Left hindlimb (tissue), 1 donor: ENCODE measurements at places on chromosomes 4 and X.

DNA sequence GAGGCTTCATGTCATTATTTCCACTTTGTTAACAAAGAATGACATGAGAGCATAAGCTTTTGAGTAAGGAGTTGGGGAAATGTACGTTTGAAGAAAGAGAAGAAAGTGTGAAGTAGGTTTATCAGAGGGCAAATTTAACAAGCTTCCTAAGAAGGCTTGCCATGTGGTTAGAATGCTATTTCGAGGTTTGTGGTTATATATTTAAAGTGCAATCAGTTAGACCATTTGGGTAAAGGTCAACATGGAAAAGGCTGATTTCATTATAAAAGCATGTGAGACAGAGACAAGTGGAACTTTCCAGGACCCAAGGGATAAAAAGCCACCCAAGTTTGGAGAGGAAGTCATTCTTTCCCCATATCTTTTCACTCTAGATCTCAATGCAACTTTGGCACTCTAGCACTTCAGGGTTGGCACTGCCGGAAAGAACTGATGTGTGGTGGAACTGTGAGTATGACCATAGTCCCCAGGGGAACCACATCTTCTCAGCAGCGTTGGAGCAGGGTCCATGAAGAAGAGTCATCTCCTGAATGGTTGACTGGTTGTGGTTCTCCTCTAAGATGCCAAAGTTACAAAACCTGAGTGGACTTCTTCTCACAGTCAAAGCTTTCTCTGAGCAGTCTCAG is 529.9 kb downstream of the MID1IP1 start:
- DNase-seq = no peak

DNA sequence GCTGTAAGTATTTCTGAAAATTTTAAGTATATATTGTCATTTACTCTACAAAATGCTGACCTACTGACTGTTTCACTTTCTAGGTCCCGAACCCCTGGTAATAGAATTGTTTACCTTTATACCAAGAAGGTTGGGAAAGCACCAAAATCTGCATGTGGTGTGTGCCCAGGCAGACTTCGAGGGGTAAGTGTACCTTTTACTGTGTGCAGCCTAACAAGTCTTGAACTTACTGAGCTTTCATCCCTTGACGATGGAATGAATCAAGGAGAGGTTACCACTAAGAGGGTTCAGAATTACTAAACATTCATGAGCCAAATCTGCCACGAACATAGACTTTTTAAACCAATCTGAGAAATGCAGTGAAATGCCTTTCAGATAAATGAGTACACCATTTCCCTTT is 1.6 kb downstream of the RPL34 start:
- no peak for DNase-seq

DNA sequence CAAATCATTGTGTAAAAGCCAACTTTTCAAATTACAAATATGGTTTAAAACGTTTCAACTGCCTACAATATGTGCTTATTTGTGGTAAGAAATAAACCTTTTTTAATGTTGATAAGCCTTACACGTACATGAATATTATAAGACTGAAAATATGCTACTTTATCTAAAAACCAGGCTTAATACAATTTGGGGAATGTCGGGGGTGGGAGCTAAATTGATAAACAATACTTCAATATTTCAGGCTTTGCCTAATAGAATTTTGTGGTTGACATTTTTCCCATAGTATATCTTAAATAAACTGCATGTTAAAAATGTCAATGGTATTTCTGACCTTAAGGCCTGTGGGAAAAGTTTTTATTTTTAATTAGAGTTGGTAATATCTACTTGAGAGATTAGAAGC is 69.8 kb upstream of the SLIT2 start:
- no peak for DNase-seq

DNA sequence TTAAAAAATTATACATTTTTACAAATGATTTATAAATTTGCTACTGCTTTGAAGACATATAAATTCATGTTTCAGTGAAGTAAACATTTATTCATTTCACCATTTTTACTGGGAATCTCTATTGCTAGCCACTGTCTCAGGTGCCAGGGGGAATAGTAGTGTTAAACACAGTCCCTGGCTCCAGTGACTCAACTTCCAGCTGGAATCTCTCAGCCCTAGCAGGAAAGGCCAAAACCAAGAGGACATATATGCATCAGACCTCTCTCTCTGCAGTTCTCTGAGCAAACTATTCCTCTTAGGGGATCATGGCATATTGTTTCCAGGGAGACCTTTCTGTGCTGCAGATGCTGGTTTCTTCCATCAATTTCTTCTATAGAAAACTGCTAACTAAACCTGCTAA is 1009.0 kb upstream of the LCORL start:
- no peak for DNase-seq

- DNase-seq = no peak
These were observed 78.7 kb downstream of the RBM47 start for GRCh38 chr4:40550948-40551462.

DNA sequence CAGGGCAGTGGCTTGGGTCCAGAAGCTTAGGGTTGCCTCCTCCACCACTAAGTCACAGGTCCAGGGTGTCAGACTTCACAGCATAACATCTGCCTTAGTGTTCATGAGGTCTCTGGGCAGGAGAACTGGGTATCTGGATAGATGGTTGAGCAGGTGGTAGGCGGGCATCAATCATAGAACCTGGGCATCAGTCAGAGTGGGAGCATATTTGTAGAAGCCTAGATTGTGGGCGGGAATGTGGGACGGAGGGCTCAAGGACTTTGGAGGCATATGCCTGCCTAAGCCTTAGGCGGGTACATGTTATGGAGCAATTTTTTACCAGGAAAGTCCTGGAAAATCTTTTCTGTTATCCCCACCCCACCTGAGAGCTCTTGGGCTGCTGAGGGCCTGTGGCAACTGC is 28.5 kb downstream of the TAF7L start:
- DNase-seq = no peak
